ENCODE measurements at places on chromosomes 6 and 20.
A peak's percentile ranks its signal among the peaks of the same experiment; 100 is the strongest.

- DNase-seq, result no peak
These were observed 191.4 kb downstream of the SLC16A10 start for GRCh38 chr6:111278731-111279130.

- no peak for DNase-seq
These were observed 678.1 kb upstream of the ID4 start for GRCh38 chr6:19159089-19159488.

DNA sequence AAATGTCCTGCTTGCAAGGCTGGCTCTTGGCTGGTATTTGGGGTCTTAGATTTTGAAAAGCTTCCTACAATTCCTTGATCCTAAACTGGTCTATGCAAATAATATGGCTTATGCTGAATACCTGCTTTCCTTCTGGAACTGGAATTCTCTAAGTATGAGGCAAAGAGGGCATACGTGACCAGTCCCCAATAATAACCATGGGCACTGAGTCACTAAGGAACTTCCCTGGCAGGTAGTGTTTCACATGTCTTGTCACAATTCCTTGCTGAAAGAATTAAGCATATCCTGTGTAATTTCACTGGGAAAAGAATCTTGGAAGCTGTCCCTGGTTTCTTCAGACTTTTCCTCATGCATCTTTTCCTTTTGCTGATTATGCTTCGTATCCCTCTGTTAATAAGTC is 106.5 kb downstream of the MMS22L start:
- DNase-seq, result no peak

DNA sequence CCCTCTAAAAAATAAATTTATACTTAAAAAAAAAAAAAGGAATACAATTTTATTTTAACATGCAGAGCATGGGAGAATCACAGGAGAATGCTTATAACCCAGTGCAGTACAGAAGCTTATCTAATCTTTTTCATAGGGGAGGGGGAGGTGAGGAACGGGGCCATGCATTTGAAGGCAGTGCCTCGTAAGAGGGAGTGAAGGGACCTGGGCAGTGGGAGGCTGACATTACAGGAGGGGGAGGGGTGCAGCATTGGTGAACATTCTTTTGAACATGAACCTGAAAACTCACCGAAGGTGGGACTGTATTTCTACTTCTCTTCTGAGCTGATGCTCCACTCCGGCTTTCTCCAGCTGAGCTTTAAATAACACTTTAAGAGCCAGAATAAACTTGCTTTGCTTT is 9.3 kb downstream of the AURKA start:
- no peak for DNase-seq

GRCh38 chr6:118283766-118284165 is 264.3 kb upstream of the PLN start:
- peak; percentile 76 for DNase-seq

DNA sequence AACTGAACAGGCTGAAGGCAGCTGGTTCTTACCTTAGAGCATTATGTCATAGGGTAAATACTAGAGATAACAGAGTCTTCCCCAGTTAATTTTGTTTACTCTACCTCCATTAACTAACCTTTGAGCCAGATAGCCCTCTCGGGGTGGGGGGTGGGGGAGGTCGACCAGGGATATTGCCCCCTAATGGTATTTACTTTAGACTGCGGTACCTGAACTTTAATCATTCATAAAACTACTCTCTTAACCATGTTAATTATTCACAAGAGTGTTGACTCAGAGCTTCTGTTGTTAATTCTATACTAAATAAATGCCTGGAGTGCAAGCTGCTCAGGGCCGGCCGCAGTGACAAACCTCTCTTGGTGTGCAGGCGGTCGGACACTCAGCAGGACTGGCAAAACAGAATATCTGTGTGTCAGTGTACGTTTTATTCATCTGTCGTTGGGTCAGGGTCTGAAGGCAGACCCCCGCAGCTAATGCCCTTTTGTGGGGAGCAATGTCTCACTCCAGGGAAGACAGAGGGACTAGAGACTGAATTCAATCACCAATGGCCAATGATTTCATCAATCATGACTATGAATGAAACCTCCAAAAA is 152.4 kb upstream of the COL21A1 start:
- no peak for DNase-seq
